Stimulated activated CD4-positive, alpha-beta T cell treated with anti-CD3 and anti-CD28 coated beads, Interleukin-15, amount 100 ng/mL, for 24 hours (primary cell): ENCODE measurements at places on chromosomes 2 and 18.

- DNase-seq: no peak
These were observed 21.5 kb upstream of the ZNF532 start for GRCh38 chr18:58842978-58843687.

DNA sequence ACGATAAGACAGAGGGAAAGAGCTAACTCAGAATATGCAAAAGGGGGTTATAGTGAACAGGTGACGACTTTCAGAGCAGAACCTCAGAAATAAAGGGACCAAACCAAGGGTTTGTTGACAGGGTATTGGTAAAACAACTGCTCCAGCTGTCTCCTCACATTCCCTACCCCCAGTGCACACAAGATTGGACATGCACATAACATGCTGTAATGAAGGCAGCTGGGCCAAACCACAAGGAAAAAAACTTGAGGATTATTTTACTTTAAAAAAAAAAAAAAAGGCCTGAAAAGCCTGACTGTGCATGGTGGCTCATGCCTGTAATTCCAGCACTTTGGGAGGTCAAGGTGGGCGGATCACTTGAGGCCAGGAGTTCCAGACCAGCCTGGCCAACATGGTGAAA, 3.5 kb downstream of the RBM43 start:
- DNase-seq: no peak

- no peak for DNase-seq
These were observed 587.7 kb downstream of the CPS1 start for GRCh38 chr2:211144078-211144477.

- DNase-seq: no peak
These were observed 73.6 kb downstream of the CCDC141 start for GRCh38 chr2:178976351-178976750.

DNA sequence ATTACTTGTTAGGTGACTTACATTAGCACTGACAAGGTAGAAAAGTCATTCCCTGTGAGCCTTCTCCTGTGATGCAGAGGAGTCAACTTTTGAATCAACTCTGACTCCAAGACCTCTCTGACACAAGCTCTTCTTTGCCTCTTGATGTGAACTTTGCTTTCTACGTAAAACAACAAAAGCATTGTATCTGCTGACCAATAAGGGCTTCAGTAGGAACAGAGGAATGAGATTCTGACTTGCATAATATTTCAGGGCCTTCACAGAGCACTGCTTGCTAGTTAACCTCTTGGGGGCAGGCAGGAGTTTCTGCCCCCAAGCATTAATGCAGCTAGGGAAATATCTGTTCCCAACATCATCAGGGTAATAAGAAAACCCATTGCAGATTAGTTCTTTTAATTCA, 791.5 kb downstream of the BCL11A start:
- no peak for DNase-seq

DNA sequence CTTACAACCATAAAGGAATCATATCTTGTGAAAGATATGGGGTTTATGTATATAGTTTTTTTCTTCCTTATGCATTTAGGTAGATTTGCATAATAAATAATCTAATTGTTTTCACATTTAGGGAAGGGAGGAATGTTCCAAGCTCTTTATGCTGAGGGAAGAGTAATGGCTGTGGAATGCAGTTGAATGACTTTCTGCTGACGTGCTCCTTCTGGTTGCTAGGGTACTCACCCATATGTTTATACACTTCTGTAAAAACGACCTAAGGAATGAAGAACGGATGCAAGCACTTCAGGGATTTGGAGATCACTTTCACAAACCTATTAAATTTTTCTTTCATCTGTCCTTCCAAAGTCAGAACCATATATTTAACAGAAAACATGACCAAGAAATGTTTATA, 29.2 kb upstream of the PPP4R1 start:
- DNase-seq: no peak

DNA sequence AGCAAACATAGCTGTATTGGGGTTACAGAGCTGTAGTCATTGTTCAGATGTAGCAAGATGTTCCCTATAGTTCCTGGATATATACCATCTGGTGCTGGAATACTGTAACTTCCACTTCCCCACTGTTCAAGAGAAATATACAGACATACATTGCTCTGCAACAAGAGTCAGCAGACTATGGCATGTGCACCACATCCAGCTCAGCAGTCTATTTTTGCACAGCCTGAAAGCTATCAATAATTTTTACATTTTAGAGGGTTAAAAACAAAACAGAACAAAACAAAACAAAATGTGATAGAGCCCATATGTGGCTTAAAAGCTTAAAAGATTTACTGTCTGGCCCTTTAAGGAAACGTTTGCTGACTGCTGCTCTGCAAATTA, 31.8 kb upstream of the VIT start:
- no peak for DNase-seq

DNA sequence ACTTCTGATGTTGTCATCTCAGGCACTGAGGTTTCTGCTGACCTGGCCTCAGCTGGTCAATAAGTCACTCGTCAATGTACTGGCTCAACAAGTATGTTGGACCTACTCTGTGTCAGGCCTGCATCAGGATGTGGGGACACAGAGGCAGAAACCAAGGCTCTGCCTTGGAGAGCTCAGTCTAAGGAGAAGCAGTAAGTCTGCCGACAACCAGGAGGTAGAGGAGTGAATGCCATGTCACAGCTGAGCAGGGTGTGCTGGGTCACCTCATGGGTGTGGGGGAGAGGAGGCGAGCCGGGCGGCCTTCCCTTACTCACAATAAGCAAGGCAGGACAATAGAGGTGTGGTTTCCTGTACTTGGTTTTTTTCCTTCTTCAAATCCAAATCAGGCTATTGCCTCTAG, 75.8 kb downstream of the COLEC12 start:
- no peak for DNase-seq

DNA sequence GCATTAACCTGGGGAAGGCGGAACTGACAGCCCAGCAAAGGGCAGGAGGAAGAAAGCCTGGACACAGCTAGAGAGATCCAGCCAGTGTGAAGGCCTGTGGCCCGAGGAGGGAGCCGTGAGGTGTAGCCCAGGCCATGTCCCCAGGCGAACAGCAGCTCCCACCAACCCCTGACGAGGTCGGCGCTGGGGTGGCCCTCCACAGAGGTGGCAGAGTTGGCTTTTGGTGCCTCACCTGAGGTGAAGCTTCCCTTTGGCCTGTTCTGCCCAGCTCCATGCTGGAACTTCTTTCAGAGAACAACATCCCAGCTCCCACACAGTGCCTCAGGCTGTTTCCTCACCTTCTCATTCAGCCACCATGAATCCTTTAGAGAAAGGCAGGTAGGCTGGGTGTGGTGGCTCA, 13.3 kb downstream of the TMEM177 start:
- no peak for DNase-seq

- peak; percentile 62 for DNase-seq
These were observed 78.3 kb downstream of the MBP start for GRCh38 chr18:77054288-77054605.

DNA sequence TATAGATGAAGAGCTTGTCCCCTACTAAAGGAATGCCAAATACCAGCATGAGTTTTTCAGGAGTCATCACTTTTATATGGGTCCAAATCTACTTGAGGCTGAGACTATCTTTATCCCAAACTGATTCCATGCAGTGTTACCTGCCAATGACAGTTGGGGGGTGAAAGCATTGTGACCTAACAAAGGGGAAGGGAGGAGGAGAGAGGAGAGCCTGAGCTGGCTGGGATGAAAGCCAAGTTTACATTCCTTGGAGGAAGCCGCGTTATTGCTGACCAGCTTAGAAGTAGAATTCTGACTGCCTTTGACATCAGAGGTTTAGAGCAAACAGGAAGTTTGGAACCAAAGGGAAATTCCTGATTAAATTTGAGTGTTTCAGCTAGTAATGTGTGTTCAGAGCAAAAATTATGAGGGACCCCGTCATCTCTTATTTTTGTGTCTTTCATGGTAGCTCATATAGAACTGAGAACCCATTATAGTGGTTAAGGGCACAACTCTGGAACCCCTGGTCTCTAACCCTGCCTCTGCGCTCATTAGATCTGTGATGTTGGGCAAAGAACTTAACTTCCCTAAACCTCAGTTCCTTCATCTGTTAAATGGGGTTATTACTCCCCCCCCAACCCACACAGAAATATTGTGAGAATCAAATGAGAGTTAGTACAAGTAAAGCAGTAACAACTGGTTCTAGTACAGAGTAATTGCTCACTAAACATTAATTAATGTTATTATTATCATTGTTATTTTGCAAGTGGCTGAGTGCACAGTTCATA, 199.3 kb upstream of the EPAS1 start:
- no peak for DNase-seq

DNA sequence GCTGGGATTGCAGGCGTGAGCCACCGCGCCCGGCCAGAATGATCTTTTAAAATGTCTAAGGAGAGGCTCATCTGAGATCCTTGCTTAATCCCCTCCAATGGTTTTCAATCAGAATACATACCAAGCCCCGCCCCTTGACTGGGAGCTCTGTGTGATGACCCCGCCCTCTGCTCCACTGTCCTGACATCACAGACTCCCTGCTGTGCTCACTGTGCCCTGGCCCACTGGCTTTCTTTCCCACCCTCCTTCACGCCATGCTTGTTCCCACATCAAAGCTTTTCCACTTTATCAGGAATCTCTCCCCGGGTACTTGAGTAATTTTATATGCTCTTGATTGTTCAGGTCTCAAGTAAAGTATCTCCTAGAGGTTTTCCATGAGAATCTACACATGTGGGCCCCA, 762.3 kb upstream of the ID2 start:
- DNase-seq: no peak

GRCh38 chr2:159518321-159519005, 97.9 kb downstream of the BAZ2B start:
- no peak for DNase-seq

DNA sequence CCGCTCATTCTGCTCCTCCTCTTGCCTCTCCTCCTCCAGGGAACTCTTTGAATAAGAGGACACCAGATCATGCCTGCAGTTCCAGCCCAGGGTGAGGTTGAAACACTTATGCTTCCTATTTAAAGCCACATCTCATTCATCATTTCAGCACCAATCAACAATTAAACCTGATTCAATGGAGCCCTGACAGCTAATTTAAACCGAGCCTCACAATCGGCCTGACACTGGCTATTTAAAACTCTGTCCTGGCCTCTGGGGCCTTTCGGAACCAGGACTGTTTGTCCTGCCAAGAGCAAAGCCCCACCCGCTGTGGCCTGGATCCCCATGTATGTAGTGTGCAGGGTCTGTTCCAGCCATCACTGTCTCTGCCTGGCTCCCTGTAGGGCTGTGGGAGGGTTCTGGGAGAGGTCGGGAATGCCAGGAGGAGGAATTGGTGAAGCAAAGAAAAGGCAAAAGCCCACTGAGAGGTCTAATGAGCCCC, 97.4 kb downstream of the MCFD2 start:
- DNase-seq: no peak

- DNase-seq: no peak
These were observed 673.8 kb upstream of the FANCL start for GRCh38 chr2:58914733-58915505.

- no peak for DNase-seq
These were observed 28.1 kb downstream of the CEP192 start for GRCh38 chr18:13019301-13019700.

GRCh38 chr2:204115137-204116056, 178.8 kb downstream of the ICOS start:
- DNase-seq: no peak

- no peak for DNase-seq
These were observed 22.7 kb upstream of the PKDCC start for GRCh38 chr2:42025151-42025582.

DNA sequence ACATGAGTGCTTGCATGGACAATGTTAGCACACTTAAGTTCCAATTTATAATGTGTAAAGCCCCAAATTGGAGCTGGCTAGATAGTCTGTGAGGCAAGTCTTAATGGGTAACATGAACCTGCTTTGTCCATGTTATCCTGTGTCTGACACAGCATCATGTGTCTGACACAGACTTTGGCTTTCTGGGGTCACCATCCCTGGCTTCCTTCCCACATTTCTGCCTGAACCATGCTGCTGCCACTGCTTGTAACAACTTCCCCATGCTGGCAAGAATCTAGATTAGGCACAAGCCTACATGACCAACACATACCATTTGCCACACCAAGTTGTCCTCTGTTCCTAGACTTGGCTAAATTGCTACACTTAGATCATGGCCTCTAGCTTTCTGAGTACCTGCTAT, 49.8 kb upstream of the ZBTB7C start:
- DNase-seq: no peak

DNA sequence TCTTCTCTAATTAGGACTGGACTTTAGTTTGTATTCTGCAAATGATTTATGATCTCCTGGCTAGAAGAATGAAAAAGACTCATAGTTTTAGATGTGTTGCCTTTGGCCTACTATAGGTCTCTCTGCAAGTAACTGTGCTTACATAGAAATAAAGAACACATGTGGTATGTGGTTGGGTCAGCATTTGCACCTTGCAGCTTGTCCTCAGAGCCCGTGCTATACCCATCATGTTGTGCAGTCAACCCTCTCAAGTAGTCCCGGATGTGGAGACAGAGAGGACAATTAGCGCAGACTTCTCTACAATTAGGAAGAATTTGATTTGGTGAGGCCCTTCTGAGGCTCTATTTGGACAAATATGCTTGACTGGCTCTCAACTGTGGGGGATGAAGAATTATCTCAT, 203.7 kb upstream of the ITGA4 start:
- DNase-seq: no peak

- no peak for DNase-seq
These were observed 242.6 kb downstream of the RIT2 start for GRCh38 chr18:42872838-42873237.

GRCh38 chr18:58726671-58727070, 55.4 kb downstream of the MALT1 start:
- DNase-seq: no peak

- DNase-seq: no peak
These were observed 126.5 kb downstream of the GPR39 start for GRCh38 chr2:132542953-132543569.

- no peak for DNase-seq
These were observed 218.1 kb upstream of the SIX2 start for GRCh38 chr2:45227347-45227746.

- DNase-seq: no peak
These were observed 308.5 kb downstream of the GBX2 start for GRCh38 chr2:235859651-235860050.

GRCh38 chr18:33460681-33461080, 20.2 kb upstream of the CCDC178 start:
- no peak for DNase-seq

GRCh38 chr18:71995904-71996465, 548.2 kb downstream of the CBLN2 start:
- DNase-seq: no peak
